ENCODE measurements at places on chromosomes 11 and 22.

GRCh38 chr11:2797741-2798361, 87.7 kb downstream of the CDKN1C start:
- DNase-seq, result no peak

DNA sequence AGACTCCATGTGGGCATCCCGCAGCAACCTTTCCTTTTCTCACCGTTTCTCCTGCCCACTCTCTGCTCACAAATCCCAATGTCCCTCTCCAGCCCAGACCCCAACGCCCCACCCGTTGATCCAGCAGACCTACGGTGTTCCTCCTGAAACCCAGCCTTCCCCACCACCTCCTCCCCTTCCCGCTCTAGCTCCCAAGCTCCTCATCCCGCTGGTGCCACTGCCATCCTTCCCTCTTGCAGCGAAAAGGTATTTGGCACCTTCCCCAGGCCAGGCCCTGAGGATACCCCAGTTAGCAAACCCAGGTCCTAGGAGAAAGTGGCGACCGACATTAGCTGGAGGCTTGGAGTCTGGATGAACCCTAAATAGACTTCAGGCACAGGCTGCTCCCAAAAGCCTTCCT, 84.0 kb upstream of the RTL6 start:
- no peak for DNase-seq

- DNase-seq, result no peak
These were observed 15.0 kb downstream of the PDGFB start for GRCh38 chr22:39229688-39230260.

GRCh38 chr11:120329556-120329955, 4.5 kb downstream of the TLCD5 start:
- no peak for DNase-seq

GRCh38 chr11:44475114-44475686, 90.3 kb upstream of the CD82 start:
- DNase-seq, result no peak

DNA sequence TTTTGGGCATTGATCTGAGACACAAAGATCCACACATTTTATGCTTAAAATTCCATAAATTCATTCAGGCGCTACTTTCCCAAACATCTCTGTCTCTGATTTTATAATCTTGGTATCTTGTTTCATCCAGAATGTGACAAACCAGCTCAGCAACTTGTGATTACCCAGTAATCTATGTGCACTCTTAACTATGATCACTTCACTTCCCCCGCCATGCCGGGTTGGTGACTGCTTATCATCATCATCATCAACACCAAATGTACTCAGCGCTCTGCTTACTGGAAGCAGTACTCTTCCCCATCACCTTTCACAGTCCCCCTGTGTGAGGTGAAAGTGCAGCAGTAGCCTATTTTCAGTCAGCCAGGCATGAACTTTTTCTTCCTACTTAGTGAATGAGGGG, 15.2 kb upstream of the MMP7 start:
- DNase-seq, result no peak

DNA sequence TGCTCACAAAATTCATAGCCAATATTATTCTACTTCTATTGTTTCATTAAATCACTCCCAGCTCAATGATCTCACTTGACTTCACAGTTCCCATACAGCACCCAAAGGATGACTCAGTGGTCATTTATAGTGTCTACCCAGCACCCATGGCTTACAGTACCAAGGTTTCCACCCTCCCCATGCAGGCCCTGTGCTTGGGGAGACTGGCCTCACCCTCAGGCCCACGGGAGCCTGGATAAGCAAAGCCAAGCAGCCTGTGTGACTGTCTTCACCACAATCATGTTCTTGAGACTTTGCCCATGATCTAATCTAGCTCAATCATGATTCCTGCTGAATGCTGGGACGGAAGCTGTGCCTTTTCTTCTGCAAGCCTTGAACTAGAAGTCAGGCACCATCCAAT, 97.6 kb downstream of the SLC36A4 start:
- DNase-seq, result no peak
